Thyroid gland (tissue), 4 donors: ENCODE measurements at places on chromosomes 6 and 20.

DNA sequence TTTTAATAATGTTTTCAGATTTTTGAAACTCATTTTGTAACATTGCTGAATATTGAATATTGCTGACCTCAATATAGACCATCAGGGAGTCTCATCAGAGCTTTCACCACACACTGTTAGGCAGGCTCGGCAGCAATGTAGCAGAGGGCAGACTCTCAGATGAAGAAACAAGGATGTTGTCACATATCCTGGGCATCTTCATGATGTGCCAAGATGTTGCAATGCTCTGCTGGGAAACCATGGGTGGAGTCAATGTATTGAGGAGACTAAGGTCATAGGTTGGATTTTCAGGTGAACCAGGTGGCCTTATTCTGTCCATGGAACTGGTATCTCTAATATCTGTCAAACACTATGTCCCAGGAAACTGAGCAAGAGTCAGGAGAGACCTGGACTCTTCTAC, 27.3 kb downstream of the NR2E1 start:
- no peak for DNase-seq

DNA sequence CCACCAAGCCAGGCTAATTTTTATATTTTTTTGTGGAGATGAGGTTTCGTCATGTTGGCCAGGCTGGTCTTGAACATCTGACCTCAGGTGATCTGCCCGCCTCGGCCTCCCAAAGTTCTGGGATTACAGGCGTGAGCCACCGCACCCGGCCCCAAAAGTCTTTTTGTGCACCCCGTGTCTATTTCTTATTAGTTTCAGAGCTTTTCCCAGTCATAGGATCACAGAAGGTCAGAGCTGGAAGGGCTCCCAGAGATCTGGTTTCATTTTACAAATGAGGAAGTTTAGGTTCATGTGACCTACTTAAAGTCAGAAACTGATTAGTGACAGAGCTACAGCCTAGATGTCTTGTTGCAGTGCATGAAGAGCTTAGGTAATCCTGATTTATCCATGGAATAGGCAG, 1.6 kb upstream of the OGFRL1 start:
- peak; percentile 8 for DNase-seq

DNA sequence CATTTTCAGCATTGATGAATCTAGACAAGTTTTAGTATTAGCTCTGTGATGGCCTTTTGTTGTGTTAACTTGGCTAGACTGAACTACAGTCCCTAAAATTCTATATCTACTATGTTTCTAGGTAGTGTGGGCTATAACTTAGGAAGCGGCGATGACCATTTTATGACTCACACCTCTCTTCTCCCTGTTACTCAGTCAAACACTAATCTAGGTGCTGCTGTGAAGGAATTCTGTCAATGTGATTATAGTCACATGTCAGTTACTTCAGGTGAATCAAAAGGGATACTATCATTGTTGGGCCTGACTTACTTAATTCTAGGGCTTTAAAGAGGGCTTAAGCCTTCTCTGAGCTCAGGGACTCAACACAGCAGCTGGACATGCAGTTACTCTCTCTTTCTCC, 691.5 kb upstream of the MAP3K7 start:
- DNase-seq, result no peak

GRCh38 chr6:158654960-158655489, 5.2 kb downstream of the SYTL3 start:
- no peak for DNase-seq

GRCh38 chr20:7180256-7181045, 413.0 kb downstream of the BMP2 start:
- no peak for DNase-seq

- DNase-seq, result no peak
These were observed 61.5 kb downstream of the TRAM2 start for GRCh38 chr6:52515219-52515960.

- no peak for DNase-seq
These were observed 46.4 kb downstream of the UTRN start for GRCh38 chr6:144331491-144331969.

- DNase-seq, result no peak
These were observed 118.2 kb downstream of the RPS12 start for GRCh38 chr6:132932588-132932987.

DNA sequence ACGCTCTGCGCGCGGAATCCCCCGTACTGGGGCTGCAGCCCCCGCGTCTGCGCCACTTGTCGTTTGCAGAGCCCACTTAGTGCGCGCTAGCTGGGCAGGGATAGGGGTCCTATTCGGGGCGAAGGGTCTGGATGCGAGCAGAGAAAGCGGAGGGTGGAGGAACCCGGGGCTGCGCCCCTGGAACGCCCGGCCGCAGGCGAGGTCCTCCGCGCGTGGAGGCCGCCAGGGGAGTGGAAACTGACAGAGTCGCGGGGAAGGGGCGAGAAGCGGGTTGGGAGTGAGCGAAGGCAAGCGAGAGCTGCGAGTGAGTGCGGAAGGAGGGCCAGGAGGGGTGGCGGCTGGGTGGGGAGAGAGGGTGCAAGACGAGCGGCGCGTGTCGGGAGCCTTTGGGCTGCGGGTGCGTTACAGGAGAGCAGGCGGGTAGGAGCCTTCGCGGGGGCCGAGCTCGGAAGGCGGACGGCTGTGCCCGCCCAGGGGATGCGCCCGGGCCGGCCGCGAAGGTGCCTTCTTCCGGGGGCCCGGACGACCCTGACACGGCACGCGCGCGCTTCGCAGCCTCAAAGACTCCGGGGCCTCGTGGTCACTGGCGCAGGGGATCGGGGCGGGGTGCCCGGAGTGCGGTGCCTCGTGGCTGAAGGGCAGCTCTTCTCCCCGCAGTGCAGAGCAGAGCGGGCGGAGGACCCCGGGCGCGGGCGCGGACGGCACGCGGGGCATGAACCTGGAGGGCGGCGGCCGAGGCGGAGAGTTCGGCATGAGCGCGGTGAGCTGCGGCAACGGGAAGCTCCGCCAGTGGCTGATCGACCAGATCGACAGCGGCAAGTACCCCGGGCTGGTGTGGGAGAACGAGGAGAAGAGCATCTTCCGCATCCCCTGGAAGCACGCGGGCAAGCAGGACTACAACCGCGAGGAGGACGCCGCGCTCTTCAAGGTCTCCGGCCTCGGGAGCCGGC, 1.2 kb downstream of the IRF4 start:
- no peak for DNase-seq

DNA sequence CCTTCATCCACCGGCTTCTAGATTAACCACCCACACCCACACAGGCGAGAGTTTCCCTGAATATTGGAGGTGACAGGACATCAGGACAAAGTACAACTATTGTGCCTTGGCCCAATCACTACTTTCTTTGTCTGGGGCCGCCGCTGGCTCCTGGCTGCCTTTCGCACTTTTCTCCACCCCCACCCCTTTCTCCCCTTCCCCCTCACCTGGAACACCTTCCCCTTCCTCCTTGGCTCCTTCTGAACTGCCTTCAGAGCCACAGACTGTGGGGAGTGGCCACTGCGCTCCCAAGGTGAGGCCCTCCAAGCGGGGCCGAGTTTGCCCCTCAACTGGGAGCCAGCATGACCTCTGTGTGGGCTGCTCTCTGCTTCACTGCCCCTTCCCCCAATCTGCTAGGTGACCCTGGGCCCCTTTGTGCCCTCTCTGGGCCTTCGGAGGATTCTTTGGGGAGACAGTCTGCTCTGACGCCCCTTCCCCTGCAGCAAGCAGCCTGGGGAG, 3.0 kb upstream of the VEGFA start:
- DNase-seq, result no peak

DNA sequence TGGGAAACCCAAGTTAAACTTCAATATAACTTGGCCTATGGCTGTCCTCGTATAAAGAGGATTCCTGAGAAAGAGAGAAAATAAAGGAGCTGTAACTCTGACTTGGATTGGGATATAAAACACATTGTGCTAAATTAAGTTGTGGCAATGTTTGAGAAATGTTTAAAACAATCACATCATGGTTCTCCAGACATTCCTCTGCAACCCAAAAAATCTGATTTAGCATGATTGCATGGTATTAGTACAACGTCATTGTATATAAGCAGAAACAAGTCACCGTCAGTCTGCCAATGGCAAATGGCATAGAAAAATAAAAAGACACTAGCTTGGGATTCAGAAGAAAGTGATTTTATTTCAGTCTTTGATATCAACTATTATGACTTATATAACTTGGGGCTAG, 140.2 kb upstream of the FAM83B start:
- no peak for DNase-seq

DNA sequence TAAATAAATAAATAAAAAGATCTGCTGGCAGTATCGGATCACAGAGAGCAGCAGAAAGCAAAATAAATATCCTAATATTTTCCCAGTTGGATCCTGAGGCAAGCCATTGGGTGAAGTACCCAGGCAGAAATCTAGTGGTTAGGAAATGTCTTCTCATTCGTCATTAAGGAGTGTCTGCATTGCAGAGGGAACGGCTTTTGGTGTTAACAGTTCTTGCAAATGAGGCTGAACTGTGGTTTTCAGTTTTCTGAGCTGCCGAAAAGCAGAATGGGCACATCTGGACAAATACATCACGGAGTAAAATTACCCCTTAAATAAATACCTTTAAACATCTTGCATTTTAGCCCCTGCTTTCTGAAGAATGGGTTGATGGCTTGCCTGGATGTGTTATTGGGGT, 82.3 kb upstream of the MPC1 start:
- no peak for DNase-seq

DNA sequence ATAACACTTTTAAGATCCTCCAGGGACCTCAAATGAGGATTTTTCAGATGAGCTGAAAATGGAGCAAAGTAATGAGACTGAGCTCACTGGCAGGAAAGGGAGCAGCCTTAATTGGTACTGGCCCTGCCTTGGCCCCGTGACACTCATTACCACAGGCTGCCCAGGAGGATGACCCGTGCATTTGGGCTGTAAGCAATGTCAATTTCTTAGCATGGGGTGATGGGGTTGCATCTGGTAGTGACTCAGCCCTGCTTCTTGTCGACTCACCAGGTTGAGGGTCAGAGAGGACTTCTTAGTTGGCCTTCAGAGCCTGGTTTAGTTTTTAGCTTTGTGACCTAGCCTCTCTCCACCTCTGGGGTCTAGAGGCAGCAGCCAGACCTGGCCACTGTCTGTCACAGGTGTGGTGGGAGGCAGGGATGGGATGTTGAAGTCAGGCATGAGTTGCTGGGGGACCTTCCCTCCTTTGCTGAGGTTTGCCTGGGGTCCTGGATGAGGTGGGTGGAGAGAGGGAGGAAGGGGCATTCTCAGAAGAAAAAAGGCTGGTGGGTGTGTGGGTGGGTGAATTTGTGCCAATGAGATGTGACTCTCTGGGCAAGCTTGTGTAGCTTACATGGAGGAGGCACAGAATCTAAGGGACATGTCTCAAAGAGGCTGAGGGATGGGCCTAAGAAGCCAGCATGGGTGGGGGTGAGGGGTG, 25.9 kb upstream of the EPB41L1 start:
- no peak for DNase-seq

- DNase-seq, result no peak
These were observed 3.9 kb downstream of the ETV7 start for GRCh38 chr6:36383606-36384005.

DNA sequence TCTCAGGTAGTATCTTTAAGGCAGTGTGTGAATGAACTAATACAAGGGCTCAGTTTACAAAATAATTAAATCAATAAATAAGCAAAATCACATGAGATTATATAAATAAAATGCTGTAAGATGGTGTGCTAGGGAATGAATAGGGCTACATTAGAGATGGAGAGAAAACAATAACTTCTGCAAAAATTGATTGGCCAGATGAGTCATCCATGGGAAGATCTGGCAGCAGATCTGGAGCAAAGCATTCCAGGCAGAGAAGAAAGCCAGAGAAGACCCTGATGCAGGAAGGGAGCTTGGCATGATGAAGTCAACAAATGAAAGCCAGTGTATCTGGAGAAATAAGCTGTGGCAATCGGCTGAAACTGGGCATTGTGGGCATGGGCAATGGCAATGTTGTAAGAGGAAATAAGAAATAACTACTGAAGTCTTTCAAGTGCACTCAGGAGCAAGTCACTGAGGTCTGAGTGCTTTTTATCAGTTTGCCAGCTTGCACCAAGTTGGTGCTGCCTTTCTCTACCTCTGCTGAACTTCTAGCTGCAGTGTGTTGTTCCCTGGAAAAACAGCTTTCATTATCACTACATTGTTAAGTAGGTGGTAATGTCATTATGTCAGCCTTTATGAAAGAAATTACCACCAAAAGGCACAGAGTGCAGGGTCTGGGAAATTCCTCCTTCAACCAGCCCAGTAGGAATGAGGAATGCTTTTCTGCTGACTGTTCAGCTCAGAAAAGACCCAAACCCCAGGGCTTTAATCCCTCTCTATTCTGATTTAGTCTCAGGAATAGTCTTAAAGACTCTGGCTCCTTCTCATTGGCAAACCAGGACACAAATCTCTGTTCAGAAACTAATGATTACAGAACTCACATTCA, 231.6 kb downstream of the HTR1B start:
- DNase-seq, result peak; percentile 20

DNA sequence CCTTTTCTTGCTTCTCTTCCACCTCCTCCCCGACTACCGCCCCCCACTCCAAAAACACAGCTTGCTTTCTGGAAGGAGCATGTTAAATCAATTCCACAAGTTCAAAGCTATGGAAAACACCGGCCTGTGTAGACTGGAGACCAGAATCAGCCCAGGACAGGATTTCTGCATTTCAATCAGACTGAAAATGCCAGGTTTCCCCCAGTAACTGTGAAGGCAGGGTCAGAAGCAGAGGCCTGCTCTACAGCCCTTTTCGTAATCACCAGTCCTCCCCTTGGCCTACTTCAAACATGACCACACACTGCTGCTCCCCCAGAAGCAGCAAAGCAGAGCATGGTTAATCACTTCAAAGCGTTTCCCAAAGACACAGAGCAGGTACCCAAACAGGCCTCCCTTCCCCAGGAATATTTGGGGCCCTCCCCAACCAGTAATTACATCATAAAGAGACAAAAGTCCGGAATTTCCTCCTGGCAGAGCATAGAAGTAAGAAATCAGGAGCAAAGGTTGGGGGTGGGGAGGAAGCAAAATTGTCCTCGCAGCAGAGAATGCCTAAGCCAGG, 38.4 kb downstream of the ZMYND8 start:
- peak; percentile 48 for DNase-seq

GRCh38 chr6:44527583-44528369, 140.3 kb downstream of the CDC5L start:
- no peak for DNase-seq

- no peak for DNase-seq
These were observed 113.6 kb upstream of the EMILIN3 start for GRCh38 chr20:41480054-41480770.

- peak; percentile 73 for DNase-seq
These were observed 516 bp downstream of the GTPBP2 start for GRCh38 chr6:43628393-43629103.

DNA sequence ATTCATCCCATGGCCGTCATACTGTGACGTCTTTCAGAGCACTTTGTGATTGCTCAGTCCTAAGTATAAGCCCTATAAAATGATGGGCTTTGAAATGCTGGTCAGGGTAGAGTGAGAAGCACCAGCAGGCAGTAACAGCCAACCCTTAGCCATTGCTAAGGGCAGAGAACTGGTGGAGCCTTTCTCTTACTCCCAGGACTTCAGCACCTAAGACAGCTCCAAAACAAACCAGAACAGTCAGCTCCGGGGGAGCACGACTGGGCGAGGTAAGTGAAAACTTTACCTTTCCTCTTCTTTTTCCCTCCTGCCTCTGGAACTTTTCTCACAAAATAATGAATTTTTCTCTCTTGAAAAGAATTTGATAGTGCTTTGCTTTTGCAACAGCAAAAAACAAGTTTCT, at the start of gene VIP:
VIP (plus strand) TSS at position 104 of the 400 bp plus-strand sequence. CDS start 1,381 bp downstream, outside the sequence.
- DNase-seq, result no peak

- DNase-seq, result no peak
These were observed 48.1 kb upstream of the MYL9 start for GRCh38 chr20:36493051-36493800.
